ENCODE measurements at places on chromosomes 1 and 21.

DNA sequence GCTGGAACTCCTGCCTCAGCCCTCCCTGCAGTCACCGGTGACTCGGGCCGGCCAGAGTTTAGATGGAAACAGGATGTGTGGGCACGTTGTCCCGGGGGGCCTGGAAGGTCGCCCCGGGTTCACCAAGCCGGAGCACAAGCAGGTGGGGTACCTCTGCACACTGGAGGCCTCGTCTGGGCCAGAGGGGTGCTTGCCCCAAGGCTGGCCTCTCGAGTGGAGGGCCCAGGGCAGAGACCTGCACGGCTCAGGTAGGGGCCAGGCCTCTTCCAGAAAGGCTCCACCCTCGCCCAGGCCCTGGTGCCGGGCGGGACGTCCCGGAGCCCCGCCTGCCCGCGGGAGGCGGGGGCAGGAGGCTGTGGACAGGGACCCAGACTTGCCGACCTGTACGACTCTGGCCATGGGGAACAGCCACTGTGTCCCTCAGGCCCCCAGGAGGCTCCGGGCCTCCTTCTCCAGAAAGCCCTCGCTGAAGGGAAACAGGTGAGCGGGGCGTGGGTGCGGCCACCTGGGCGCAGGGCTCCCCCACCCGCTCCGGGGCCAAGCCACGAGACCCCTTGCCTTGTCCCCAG is at the start of gene PLEKHN1:
Gene PLEKHN1 (plus strand): TSS at position 348 of the 569 bp plus-strand sequence. CDS start 50 bp downstream, at position 398.
- DNase-seq, result peak; percentile 42

DNA sequence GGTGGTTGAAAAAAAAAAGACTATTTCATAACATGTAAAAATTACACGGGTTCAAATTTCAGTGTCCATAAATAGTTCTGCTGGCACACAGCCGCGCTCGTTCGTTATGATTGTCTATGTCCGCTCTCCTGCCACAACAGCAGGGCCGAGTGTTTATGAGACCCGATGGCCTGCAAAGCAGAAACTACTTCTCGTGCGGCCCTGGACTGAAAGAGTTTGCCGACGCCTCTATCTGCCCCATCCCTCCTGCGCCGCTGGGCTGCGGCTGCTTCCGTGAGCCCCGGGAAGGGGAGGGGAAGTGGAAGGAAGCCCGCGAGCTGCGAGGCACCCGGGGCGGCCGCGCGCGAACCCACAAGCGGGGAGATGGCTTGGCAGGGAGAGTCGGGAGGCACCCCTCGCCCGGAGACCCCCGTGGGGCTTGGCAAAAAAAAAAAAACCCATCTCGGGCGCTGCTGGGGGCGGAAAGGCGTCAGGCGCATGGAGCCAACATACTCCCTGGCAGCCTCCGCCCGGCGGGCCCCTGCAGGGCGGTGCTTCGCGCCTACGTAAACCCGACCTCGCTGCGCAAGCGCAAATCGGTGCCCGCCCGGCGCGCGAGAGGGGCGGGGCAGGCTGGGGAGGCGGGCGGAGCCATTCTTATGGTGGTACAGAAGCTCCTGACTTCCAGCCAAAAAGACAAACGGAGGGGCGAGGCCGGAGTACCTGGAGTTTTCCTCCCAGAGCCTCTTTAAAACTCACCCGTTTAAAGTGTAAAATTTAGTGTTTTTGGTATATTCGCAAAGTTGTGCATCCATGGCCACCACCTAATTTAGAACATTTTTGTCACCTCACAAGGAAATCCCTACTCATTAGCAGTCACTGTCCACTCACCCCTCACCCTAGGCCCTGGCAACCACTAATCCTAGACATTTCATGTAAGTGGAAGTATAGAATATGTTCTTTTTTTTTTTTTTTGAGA is 8.3 kb downstream of the SLC27A3 start:
- DNase-seq, result peak; percentile 84

GRCh38 chr1:97170300-97170699 is 448.7 kb downstream of the PTBP2 start:
- no peak for DNase-seq

GRCh38 chr1:9425859-9426258 is 113.4 kb upstream of the SLC25A33 start:
- DNase-seq, result no peak

DNA sequence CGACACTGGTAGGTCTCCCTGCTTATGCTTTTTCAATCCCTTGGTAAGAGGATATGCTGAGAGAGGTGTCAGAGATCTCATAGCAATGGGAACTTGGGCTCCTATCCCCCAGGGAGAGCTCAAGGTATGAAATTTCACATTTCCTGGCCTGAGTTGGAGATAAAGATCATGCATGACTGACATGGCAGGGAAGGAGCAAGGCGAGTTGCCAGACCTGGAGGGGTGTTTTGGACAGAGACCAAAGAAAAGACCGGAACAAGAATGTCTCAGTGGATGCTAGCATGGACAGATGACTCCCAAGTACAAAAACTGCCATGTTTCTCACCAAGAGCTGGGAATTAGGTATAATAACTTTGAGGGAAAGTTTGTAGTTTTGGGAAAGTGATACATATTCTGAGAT is 334.1 kb upstream of the B3GALT2 start:
- no peak for DNase-seq

DNA sequence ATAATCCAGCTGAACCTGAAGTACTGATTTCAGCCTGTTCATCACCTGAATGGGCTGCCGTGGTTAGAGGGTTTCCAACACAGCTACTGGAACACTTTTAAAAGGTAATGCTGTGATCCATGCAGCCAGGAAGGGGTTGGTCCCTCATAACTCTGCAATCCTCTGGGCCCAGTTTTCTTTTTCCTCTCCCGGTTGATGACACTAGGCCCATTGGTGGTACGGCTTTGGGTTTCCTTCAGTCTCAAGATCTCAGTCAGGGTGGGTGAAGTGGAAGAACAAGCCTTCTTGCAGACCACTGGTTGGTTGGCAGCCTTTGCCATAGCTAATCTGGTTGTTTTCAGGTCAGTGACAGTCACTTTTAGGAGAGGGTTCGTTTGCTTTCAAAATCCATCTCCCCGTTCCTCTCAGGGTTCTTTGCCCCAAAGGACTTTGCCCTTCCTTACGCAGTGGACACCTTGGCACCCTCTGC is 502 bp upstream of the SLC35A3 start:
- no peak for DNase-seq

DNA sequence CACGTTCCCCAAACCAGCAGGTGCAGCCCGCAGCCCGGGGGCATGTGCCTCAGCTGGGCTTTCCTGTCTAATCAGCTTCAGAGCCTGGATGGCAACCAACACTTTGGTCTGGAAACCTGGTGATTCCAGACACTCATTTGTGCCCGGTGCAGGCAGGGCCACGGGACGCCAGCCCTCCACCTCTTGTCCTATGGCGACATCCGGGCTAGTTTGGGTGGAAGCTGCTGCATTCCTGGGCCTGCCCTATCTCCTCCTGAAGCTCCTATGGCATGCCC is 111.8 kb downstream of the WDR4 start:
- DNase-seq, result no peak

GRCh38 chr21:43602266-43603232 is 56.7 kb downstream of the HSF2BP start:
- no peak for DNase-seq

- DNase-seq, result no peak
These were observed 48.1 kb downstream of the CACNA1E start for GRCh38 chr1:181531441-181531840.

DNA sequence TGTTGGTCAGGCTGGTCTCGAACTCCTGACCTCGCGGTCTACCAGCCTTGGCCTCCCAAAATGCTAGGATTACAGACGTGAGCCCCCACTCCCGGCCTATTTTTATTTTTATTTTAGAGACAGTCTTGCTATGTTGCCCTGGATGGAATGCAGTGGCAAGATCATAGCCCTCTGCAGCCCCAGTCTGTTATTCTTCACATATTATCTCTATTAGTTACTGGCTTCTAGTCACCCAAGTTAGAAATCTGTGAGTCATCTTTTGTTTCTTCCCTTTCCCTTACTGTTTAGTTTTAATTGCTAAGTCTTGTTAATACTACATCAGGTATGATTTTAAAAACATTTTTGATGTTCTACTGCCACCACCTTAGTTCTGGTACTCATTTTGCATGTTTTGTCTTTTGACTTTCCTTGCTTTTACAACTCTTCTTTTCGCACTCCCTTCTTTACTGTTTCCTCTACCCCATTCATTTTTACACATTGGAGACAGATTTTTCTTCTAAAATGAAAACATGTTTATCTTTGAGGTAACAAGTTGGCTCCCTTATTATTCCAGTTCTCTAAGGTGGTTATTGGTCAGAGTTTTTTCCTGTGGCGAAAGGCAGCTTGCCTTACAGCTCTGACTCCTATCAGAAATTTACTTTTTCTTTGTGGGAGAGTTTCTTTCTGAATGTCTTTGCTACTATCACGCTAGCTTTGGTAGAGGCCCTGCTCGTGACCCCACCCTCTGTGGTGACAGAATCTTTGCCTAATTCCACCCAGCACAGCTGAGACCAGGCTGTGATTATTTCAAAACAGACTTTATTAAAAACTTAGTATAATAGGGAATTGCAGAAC is 19.5 kb downstream of the ZMYM4 start:
- peak; percentile 78 for DNase-seq

- DNase-seq, result no peak
These were observed 150.9 kb upstream of the ZRANB2 start for GRCh38 chr1:71231751-71232150.

Data from fibroblast of mammary gland (primary cell).